ENCODE measurements at places on chromosomes 4 and X. TPM values are rescaled to one million over a fixed set of nuclear protein-coding genes. Genes with fewer than 3 reads are reported as not detected.

DNA sequence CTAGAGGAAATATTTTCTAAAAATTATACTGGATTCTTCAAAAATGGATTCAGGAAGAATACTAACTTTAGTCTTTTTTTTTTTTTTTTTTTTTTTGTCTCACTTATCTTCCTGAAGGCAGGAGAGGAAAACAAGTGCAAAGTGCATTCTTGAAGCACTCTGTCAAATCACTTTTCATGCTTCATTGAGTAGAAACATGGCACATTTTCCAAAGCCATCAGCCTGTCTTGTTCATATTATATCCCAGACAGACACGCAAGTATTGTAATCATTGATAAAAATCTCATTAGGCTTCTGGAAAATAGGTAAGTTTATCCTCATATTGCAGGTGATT is 1.2 kb downstream of the BBS12 start:
- no peak for DNase-seq

Gene ETDB
- not detected for total RNA-seq

DNA sequence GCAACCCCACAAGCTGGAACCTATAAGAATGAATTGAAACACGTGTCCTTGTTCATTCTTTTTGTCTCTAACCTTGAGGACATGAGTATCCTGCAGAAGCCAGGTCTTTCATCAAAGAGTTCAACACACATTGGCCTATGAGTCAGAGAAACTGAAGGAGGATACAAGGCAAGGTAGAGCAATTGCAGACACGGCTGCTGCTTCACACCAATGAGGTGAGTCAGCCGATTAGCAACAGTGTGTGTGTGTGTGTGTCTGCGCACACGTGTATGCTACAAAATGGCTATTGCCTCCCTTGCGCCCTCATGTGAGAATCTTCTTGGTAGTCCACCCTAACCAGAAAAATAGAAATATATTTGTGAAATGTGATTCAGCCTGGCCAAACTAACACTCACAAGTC is 1477.7 kb upstream of the IGFBP7 start:
- no peak for DNase-seq

DNA sequence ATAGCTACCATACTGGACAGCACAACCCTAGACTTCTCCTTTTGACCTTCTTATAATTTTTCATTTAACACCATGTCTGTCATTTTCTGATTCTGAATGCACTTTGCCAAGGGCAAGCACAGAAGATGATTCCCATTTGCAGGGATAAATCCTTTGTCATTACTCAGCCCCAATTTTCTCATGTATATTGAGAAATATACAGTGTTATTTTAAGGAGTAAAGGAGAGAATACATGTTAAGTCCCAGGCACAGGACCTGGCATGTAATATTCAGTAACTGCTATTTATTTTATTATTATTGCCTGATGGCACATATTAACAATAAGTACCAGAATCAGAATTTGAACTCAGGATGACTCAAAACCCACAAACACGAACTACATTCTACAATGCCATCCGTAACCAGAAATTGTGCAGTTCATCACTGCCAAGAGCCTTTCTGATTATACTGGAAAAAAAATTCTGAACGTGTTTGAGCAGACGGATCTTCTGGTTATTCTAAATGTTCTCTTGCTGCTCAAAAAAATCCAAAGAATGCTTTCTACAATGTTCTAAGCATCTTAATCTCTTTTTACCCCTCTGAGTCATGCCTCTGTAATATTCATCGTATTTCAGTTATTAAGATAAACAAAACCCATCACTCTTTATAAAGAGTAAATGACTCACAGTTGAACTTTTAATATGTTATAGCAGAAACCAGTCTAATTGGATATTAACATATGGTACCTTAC is 170.0 kb downstream of the MID1 start:
- DNase-seq: no peak

- DNase-seq: no peak
These were observed 552 bp downstream of the IKBKG start for GRCh38 chrX:154548028-154548316.

DNA sequence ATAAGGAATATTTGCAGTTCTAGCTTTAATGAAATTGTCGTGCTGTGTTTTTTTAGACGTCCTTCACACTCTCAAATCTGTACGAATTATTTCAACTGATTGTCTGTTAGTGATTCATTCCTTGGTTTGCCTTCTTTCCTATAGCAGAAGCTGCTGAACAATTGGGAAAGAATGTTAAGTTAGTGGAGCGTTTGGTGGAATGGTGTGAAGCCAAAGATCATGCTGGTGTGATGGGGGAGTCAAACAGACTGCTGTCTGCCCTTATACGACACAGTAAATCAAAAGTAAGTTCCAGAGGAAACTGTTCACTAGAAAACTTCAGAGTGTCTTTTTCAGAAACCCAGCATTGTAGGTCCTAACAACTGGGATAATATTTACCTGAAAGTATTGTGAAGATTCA is 159.9 kb downstream of the RAP1GDS1 start:
- DNase-seq: no peak

Gene ARR3
- total RNA-seq: not detected

DNA sequence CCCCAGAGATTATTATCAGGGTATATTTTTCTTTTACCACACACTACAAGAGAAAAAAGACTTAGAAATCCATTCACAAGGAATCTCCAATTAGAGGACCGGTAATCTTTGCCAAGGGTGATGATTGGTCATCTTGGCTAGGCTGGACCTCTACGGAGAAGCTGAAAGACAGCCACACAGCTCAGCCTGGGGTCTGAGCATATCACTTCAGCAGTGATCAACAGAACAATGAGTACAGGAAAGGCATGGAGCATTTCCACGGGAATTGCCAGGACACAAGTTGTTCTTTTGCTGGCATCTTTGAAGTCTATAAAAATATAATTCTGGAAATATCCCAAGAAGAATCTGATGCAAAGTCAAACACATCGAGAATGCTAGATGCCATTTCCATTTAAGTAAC is 191.5 kb downstream of the TENM3 start:
- no peak for DNase-seq

Gene TLR1
- total RNA-seq: 12.6 TPM
